ENCODE measurements at places on chromosomes 7 and 10.

GRCh38 chr10:98367604-98368451 is 47.2 kb downstream of the PYROXD2 start:
- no peak for DNase-seq

DNA sequence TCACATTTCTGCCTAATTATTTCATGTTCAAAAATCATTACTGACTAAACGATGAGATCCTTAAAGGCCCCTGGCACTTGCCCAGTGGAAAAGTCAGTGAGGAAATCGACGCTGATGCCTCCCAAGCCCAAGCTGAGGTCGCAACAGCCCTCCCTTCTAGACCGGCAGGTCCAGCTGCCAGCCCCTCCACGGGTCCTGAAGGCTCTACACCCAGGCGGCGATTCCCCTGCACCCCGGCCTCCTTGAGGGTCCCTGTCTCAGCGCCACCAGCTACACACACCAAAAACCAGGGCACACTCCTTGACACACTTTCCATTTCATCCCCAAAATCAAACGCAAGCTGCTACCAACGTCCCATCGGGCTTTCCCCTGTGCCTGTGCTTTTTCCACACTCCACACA is 200.1 kb upstream of the RNF32 start:
- DNase-seq, result no peak

DNA sequence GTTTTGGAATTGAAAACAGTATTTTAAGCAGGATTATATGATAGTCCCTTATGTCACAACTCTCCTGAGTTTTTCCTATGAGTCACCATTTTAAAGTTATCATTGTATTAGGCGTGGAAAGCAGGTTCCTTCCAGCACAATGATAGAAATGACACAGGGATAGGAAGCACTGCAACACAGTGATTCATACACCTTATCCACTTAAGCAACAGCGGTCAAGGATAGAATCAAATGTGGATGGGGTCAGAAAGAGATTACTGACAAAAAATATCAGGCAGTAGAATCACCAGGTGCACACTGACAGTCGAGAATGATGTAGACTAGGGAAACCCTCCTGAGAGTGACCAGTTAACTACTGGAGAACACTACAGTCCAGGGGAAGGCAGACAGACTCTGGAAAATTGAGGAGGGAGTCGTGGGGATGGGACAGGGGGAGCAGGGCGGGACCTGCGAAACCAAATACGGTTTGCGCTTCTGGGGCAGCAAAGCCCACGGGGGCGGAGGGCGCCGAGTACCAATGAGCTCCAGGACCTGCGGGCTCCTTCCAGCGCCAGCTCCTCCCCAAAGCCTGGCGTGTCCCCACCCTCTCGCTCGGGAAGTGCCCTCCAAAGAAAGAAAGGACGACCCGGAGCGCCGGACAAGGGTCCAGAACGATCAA is 479 bp downstream of the PNPLA8 start:
- DNase-seq, result no peak

DNA sequence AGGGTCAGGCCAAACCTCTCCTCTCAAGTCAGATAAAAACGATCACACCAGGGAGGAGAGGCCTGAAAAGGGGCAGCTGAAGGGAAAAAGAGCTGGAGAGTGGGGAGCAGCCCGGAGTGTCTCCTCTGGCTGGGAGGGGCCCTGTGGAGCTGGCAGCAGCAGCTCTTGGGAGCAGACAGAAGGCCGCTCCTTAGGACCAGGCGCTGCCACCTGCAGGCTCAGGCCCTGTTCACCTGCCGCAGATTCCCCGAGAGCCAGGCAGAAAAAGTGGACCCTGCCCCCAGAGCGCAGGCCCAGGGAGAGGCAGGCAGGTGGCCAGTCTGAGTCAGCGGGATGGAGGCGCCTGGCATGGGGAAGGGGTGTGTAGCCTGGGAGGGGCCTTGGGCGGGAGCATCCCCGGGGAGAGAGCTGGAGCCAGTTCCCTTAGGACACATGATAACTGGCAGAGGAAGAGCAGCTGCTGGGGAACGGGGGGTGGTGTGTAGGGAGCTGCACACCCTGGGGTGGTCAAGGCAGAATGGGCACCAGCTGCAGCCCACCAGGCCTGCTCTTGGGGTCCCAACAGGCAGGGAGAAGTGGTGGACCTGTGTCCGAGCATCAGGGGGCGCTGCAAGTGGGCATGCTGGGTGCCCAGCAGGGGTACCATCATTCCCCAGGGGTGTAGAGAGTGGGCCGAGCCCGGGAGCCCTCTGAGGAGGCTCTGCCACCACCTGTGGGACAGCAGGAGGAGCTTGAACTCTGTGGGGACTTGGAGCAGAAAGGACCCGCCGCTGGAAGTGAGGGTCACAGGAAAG is 177.2 kb upstream of the RHEB start:
- DNase-seq, result no peak

GRCh38 chr10:30219971-30220751 is 128.9 kb downstream of the MTPAP start:
- DNase-seq, result no peak

DNA sequence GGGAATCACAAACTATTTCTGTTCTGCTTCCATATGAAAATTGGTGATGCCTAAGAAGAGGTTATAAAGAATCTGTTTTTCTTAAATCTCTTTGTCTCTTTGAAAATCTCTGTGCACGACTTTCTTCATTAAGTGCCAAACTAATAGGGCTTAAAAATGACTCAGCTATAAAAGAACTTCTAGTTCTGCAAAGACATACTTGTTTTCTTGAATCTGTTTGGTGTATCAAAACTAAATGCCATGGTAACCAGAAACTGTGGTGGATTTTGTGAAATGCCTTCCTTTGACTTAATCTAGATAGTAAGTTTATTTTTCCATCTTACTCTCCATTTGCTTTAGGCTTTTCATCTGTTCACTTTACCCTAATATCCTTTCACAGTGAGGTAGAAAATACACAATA is 417.8 kb downstream of the PARD3 start:
- DNase-seq, result no peak

DNA sequence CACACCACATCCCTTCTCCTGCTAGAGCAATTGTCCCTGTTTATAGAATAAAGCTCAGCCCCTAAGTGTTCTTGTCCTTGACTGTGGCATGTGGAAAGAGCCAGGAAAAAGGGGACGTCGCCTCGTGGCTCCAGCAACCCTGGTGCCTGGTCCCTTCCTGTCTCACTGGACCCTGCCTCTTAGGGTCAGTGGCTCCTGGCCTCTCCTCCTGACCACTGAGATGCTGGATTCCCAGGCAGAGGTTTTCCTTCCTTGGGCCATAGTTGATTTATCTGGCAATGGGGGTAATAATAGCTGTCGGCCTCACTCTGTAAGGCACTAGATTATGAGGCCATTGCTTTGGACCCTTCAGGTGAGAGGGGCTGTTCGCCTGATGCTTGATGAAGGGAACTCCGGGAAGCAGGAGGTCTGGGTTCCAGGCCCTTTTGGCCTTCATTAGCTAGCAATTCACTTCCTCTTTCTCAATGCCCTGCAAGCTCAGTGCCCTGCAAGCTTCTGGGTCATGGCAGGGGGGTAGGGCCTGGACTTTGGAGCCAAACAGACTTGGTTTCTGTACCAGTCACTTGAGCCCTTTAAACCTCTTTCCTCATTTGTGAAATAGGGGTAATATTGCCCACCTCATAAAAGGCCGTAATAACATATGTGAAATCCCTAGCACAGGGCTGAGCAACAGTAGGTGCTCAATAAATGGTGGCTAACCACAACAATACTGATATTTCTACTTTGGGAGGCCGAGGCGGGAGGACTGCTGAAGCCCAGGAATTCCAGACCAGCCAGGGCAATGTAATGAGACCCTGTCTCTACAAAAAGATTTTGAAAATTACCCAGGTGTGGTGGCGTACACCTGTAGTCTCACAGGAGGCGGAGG is 1.1 kb downstream of the ASL start:
- DNase-seq, result no peak

DNA sequence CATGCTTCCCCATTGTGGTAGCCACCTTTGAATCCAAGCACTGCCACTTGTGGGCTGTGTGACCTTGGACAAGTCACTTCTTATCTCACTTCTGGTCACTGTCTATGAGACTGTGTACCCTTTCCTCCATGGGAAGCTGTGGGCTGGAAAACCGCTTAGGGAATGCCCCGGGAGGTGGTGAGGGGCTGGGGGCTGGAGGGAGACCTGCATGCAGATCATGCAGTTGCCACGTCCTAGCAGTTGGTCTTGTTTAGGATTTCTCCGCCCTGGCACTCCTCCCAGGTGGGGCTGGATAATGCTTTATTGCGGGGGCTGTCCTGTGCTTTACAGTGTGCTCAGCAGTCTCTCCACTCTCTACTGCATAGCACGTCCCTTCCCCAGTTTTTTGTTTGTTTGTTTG is 62.9 kb upstream of the OPN4 start:
- DNase-seq, result no peak

DNA sequence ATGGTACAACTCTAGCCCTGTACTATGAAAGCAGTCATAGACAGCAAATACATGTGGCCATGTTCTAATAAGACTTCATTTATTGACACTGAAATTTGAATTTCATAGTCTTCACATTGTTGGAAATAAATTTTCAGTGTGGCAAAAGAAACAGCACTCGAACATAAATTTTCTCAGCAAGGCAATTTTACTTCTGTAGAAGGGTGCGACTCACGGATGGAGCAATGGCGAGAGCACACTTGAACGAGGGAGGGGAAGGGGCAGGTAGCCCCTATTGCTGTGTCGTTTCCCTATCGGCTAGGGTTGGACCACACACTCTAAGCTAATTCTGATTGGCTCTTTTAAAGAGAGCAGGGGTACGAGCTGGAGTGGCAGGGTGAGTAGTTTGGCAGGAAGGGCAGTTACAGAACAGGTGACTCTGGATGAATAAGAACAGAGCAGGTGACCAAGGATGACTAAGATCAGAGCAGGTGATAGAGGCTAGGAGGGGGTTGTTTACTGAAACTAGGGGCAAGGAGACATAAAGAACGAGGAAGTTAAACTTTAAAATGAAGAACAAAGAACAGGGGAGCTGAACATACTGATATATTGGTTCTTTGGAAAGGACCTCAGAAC is 52.0 kb downstream of the LRRC4 start:
- no peak for DNase-seq

- peak; percentile 38 for DNase-seq
Observed at GRCh38 chr10:119283818-119284217, 76.4 kb downstream of the GRK5 start.

- no peak for DNase-seq
Observed at GRCh38 chr7:66055321-66055956, 20.2 kb upstream of the ASL start.

- DNase-seq, result no peak
Observed at GRCh38 chr7:86313842-86314241, 329.9 kb upstream of the GRM3 start.

DNA sequence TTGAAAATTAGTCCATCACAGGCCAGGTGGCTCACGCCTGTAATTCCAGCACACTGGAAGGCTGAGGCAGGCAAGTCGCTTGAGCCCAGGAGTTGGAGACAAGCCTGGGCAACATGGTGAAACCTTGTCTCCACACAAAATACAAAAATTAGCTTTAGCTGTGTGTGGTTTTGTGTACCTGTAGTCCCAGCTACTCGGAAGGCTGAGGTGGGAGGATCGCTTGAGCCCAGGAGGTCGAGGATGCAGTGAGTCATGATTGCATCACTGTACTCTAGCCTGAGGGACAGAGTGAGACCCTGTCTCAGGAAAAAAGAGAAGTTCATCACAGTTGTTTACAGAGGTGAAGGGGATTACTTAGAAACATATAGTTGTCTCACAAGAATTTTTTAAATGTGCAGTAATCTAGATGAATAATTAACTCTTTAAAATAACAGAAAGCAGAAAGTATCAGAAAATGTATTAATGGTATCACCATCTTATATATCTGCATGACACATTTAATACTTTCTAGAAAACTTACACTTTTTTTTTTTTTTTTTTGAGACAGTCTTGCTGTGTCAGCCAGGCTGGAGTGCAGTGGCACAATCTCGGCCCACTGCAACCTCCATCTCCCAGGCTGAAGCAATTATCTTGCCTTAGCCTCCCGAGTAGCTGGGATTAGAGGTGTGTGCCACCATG is 8.9 kb downstream of the LCOR start:
- DNase-seq, result no peak

DNA sequence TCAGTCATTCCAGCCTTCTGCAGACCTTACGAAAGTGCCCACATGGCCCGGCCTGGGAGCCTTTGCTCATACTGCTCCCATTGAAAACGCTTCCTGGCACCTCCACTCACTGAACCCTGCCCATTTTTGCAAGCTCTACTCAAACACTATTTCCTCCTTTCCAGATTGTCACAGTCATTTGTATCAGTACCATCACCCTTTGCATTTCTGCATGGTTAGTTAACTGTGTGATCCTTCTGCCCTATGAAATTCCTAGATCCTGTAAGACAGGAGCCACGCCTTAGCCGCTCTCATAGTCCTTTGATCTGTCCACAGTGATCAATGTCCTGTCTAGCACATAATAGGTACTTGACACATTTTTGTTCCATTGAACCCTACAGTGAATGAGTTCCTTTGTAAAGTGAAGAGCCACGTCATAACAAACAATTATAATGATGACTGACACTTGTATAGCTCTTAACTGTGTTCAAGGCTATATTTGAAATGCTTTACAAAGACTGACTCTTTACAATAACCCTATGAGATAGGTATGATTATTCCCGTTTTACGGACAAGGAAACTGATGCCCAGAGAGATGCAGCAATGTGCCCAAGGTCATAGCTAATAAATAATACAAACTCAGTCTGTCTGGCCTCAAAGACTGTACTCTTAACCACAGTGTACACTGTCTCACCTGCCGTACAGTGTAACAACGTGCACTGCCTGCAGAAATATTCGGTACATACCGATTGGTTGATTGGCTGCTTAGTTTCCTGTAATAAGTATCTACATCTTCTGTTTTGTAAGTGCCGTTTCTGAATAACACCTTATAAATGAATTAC is 16.6 kb upstream of the ITIH2 start:
- DNase-seq, result no peak

DNA sequence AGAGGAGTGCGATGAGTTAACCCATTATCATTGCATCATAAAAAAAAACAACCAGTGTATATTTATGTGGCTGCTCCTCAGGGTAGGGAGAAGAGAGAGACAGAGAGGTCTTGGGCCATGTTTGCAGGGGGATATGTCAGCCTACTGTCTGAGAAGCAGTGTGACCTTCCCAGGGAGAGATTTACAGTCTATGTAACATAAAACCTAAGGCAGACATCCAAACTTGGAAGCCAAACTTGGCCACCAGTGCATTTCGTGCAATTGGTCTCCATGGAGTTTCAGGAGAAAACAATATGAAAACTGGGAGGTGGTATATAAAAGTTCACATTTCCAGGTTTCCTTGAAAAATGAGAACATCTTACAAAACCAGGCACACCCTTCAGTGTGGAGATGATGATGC is 85.9 kb upstream of the CXCL12 start:
- DNase-seq, result no peak

GRCh38 chr10:93991114-93991513 is 2.6 kb upstream of the PLCE1 start:
- no peak for DNase-seq

Measured in CD4-positive, alpha-beta T cell treated with Interleukin-6 at 100 ng/mL for 8 hours (primary cell).